ENCODE measurements at places on chromosomes 7 and 10. TPM values are rescaled to one million over a fixed set of nuclear protein-coding genes. Genes with fewer than 3 reads are reported as not detected.

- no peak overlapping the region for H3K27ac ChIP-seq
- H3K4me3 ChIP-seq: no peak overlapping the region
- no peaks in the 10 kb centered on the region for H3K4me1 ChIP-seq
These were observed 299.9 kb downstream of the GRID1 start for GRCh38 chr10:86066696-86067095.

DNA sequence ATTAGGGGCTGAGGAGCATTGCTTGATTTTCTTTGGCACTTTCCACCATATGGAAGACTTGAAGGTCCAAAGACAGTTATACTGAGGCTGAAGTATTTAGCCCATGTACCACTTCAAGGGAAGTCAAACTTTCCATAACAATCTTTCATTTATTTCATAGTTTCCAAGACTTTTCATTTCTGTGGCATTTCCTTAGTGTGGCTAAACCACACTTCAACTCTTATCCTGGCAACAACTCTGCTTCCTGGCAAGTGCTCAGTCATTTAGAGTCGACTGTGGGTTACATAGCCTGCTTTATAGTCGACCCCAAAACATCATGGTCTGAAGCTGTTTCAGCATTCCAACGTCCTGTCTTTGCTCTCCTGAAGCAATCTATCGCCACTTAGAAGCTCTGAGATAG, 343.0 kb upstream of the SEMA3D start:
- no peaks in the 10 kb centered on the region for H3K4me1 ChIP-seq
- no peak overlapping the region for H3K4me3 ChIP-seq
- H3K27ac ChIP-seq: no peak overlapping the region
- no peak for DNase-seq

- DNase-seq: no peak
- H3K4me1 ChIP-seq: peaks cover 21% of the 10 kb centered on the region
- H3K27ac ChIP-seq: no peak overlapping the region
- peaks cover 8% of the 10 kb centered on the region for H3K36me3 ChIP-seq
- H3K27me3 ChIP-seq: no peaks in the 10 kb centered on the region
These were observed 5.1 kb downstream of the SYNPO2L start for GRCh38 chr10:73650537-73651331.

STEAP4 gene
- total RNA-seq: 21.6 TPM

GRCh38 chr7:64868499-64868898, 34.6 kb upstream of the ZNF273 start:
- H3K27ac ChIP-seq: no peak overlapping the region
- H3K4me3 ChIP-seq: no peak overlapping the region
- no peaks in the 10 kb centered on the region for H3K36me3 ChIP-seq
- no peaks in the 10 kb centered on the region for H3K27me3 ChIP-seq

DNA sequence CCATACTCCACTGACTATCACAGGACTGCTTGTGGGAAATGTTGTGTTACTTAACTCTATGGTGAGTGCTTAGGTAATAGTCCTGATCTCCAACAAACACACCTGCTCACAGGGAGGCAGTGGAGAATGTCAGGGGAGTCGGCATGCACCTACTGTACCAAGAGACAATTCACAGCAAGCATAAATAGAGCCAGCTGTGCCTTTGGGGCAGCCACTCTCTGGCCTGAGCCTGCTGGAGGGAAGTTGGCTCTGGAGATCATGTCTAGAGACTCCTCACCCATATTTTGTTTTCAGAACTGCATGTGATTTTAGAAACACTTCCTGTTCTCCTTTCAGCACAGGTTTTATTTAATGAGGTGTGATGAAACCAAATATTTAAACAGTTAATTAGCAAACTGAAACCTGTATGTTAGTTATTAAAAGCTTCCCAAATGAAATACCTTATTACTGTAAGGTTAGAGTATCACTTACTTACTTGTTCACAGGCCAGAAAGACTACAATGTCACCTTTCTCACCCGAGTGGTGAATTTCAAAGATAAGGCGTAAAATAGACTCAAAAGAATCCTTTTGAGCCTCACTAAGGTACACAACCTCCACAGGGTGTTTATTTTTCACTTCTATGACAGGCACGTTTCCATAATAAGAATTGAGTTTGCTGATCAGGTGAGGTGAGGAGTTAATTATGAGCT, 21.8 kb downstream of the DHX32 start:
- H3K4me1 ChIP-seq: no peaks in the 10 kb centered on the region
- no peak overlapping the region for H3K4me3 ChIP-seq
- H3K27me3 ChIP-seq: no peaks in the 10 kb centered on the region
- no peak overlapping the region for H3K27ac ChIP-seq
- peak; percentile 60 for DNase-seq
- H3K36me3 ChIP-seq: peaks cover 15% of the 10 kb centered on the region

PRRT4 gene
- total RNA-seq: 0.42 TPM

DNA sequence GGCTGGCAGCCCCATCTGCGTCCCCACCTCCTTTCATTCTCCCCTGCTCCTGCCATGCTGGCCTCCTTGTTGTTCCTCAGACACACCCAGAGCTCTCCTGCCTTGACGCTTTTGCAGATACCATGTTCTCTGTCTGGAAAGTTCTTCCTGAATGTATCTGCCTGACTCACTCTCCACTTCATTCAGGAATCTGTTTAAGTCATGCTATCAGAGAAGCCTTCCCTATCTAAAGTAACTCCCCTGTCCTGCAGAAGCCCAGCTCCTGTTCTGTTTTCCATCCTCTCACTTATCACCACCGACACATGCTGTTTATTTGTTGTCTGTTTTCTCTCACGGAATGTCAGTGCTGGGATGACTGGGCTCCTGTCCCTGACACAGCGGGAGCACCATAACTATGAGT, 82.0 kb downstream of the AFAP1L2 start:
- DNase-seq: no peak
- H3K27me3 ChIP-seq: no peaks in the 10 kb centered on the region
- peaks cover 2% of the 10 kb centered on the region for H3K4me1 ChIP-seq

GRCh38 chr10:89120931-89121763, 86.0 kb downstream of the CH25H start:
- H3K36me3 ChIP-seq: no peaks in the 10 kb centered on the region
- no peaks in the 10 kb centered on the region for H3K4me1 ChIP-seq
- no peak for DNase-seq
- no peak overlapping the region for H3K4me3 ChIP-seq

GRCh38 chr7:24510759-24511158, 62.5 kb upstream of the PALS2 start:
- no peaks in the 10 kb centered on the region for H3K4me1 ChIP-seq
- no peak overlapping the region for H3K4me3 ChIP-seq
- no peaks in the 10 kb centered on the region for H3K36me3 ChIP-seq

DENND2A gene
- 77.2 TPM for total RNA-seq

NKX1-2 gene
- not detected for total RNA-seq

- no peaks in the 10 kb centered on the region for H3K36me3 ChIP-seq
- H3K4me1 ChIP-seq: no peaks in the 10 kb centered on the region
- H3K4me3 ChIP-seq: no peak overlapping the region
- H3K27ac ChIP-seq: no peak overlapping the region
- no peaks in the 10 kb centered on the region for H3K27me3 ChIP-seq
These were observed 356.5 kb downstream of the PHF14 start for GRCh38 chr7:11330208-11330607.

DNA sequence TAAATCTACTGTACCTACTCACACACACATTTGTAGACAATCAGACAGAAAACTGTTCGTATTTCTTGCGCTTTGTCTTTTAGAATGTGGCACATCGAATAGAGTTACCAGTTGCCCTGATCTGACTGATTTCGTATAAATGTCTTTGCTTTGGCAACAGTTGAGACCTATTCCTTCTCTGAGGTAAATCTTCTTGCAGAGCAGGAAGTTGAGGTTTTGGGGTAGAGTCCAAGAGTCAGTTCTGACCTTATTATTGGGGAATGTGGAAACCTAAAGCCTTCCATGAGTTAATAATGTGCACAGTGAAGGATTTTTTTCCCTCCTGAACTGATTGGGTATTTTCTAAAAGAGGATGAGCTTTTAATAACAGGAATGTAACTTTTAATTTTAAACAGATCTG, 135.3 kb downstream of the KIAA1217 start:
- no peaks in the 10 kb centered on the region for H3K27me3 ChIP-seq
- H3K36me3 ChIP-seq: no peaks in the 10 kb centered on the region
- H3K4me3 ChIP-seq: no peak overlapping the region
- H3K4me1 ChIP-seq: peaks cover 34% of the 10 kb centered on the region
- peak overlapping the region; percentile 42 for H3K27ac ChIP-seq
- no peak for DNase-seq

DNA sequence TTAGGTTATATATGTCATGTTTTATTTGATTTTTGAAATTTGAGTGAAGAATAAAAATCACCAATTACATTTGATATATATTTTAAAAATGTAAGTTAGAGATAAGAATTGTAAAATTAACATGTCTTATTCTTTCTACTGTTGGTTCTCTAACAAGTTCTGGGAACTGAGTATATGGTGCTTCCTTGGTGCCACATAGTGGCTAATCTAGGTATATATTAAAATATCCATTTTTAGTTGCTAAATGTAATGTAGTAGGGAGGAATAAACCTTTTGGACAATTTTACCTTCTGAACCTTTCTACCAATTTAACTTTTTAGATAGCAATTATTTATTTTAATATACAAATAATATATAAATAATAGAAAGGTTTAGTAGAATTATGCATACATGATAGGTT, 17.5 kb downstream of the CFAP69 start:
- no peaks in the 10 kb centered on the region for H3K27me3 ChIP-seq
- H3K36me3 ChIP-seq: no peaks in the 10 kb centered on the region
- H3K4me3 ChIP-seq: no peak overlapping the region
- DNase-seq: no peak
- no peak overlapping the region for H3K27ac ChIP-seq

DNA sequence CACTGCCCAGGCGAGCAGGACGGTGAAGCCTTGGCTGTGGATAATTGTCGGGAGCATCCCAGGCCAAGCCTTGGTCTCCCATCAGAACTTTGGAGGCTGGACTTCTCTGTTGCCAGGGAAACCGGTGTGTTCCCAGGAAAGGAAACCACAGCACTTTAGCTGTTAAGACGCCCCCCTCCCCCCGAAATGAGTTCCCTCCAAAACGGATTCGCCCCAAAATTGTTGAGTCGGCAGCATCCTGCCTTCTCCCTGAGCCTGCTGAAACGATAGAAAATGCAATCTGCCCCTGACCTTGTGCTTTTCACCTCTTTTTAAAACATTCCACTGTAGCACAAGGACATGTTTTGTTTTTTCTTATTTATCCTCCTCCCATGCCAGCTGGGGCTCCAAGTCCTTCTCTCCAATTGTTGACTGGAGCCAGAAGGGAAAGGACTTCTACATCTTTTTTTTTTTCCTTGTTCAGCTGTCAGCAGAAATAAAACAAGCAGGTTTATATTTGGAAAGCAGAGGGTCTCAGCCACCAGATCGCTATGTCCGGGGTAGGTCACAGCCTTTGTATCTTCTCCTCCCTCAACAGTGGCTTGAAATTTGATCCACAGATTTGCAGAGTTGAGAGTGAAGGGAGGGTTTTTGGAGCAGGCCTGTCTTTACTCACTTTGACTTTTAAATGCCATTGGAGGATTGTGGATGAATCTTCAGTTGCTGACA, 116.5 kb downstream of the ZMIZ1 start:
- H3K4me1 ChIP-seq: peaks cover 99% of the 10 kb centered on the region
- H3K27ac ChIP-seq: peak overlapping the region; percentile 71
- no peaks in the 10 kb centered on the region for H3K27me3 ChIP-seq
- H3K4me3 ChIP-seq: no peak overlapping the region
- no peak for DNase-seq

ECHDC3 gene
- 7.9 TPM for total RNA-seq

DNA sequence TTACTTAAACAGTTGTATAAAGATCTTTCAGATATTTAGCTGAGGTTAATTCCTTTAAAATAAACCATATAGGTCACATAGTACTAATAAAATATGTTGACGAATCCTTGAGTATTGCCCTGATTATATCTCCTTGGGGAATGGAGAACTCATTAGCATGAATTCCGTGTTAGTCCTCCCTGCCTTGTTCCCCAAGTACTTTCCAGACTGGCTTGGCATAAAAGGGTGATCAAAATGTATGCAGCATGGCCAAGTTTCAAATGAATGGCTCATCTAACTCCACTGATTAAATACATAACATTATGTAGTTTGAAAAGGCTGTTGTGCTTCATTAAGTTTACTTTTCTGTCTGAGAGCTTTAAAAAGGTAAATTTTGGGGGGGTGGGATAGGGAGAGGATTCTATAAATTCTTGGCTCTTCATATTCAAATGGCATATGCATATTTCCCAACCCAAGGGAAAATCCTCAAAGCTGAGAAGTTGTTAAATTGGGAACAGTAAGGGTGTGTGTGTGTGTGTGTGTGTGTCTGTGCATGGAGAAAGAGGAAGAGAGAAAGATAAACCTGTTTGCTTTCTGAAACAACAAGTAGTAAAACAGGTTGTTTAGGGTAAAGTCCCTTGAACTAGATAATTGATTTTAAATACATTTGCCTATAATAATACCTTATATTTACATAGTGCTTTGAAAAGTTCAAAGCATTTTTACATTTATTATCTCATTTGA, 4.8 kb upstream of the ADD3 start:
- no peak for DNase-seq
- peaks cover 3% of the 10 kb centered on the region for H3K27me3 ChIP-seq
- peaks cover 14% of the 10 kb centered on the region for H3K4me1 ChIP-seq
- no peak overlapping the region for H3K27ac ChIP-seq
- no peaks in the 10 kb centered on the region for H3K36me3 ChIP-seq

- H3K4me1 ChIP-seq: no peaks in the 10 kb centered on the region
- H3K27ac ChIP-seq: no peak overlapping the region
- H3K36me3 ChIP-seq: no peaks in the 10 kb centered on the region
- H3K27me3 ChIP-seq: no peaks in the 10 kb centered on the region
- no peak for DNase-seq
- no peak overlapping the region for H3K4me3 ChIP-seq
These were observed 108.2 kb downstream of the PTPN20 start for GRCh38 chr10:47019155-47020145.

- H3K4me1 ChIP-seq: peaks cover 14% of the 10 kb centered on the region
- H3K36me3 ChIP-seq: no peaks in the 10 kb centered on the region
- H3K4me3 ChIP-seq: peak overlapping the region; percentile 38
- peaks cover 53% of the 10 kb centered on the region for H3K27me3 ChIP-seq
These were observed 562 bp upstream of the ADGRA1 start for GRCh38 chr10:133087045-133087678.

DNA sequence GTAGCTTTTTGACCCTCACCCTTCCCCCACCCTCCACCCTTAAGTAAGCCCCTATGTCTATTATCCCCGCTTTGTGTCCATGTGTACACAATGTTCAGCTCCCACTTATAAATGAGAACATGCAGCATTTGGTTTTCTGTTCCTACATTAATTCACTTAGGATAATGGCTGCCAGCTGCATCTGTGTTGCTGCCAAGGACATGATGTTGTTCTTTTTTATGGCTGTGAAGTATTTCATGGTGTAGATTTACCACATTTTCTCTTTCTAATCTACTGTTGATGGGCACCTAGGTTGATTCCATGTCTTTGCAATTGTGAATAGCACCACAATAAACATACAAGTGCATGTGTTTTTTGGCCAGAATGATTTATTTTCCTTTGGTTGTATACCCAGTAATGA, 232.2 kb downstream of the CACNA2D1 start:
- no peak overlapping the region for H3K4me3 ChIP-seq
- no peaks in the 10 kb centered on the region for H3K36me3 ChIP-seq
- no peaks in the 10 kb centered on the region for H3K27me3 ChIP-seq
- H3K4me1 ChIP-seq: no peaks in the 10 kb centered on the region

ZNF425 gene
- total RNA-seq: 3.9 TPM

Measured in esophagus muscularis mucosa (tissue), 4 donors.